Neuronal stem cell (in vitro differentiated cells): ENCODE measurements at places on chromosomes 7 and 10.

GRCh38 chr10:115417585-115418265 lies 324.6 kb downstream of the ATRNL1 start:
- DNase-seq = peak; percentile 9

DNA sequence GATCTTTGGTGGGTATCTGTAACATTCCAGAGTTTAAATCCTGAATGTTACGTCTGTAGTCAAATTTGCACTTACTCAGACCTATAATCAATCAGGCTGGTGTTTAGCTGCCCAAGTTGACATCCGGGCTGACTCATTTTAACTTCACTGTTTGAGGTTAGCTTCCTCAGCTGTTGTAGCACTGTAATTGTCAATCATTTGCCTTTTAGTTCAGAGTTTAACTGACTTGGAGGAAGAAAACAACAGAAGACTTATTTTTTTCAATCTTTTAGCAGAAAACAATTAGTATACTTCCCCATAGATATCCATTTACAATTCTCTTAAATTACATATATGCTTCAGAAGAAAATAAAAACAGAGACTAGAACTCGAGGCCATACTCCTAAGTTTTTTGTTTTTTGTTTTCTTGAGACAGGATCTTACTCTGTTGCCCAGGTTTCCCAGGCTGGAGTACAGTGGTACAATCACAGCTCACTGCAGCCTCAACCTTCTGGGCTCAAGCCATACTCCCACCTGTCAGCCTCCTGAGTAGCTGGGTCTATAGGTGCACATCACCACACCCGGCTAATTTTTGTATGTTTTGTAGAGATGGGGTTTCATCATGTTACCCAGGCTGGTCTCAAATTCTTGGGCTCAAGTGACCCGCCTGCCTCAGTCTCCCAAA lies 38.5 kb upstream of the LRRC17 start:
- DNase-seq = no peak

GRCh38 chr7:142866361-142867096 lies 11.7 kb downstream of the EPHB6 start:
- DNase-seq = peak; percentile 11

DNA sequence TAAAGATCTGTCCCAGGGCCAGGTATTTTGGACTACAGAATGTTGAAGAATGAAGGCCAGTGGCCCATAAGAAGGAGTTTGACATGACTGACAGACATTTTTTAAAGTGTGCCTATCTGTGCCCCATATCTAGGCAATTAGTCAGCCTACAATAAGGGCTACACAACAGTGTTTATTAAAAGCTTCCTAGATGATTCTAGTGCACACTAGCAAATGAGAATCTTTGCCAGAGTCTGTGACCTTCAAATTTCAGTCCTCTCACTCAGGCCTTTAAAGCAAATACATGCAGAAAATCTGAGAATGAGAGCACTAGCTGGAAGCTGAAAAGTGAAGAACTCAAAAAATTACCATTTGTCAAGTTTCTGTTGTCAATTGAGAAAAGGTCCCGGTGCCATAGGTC lies 208.7 kb downstream of the VTI1A start:
- DNase-seq = no peak

DNA sequence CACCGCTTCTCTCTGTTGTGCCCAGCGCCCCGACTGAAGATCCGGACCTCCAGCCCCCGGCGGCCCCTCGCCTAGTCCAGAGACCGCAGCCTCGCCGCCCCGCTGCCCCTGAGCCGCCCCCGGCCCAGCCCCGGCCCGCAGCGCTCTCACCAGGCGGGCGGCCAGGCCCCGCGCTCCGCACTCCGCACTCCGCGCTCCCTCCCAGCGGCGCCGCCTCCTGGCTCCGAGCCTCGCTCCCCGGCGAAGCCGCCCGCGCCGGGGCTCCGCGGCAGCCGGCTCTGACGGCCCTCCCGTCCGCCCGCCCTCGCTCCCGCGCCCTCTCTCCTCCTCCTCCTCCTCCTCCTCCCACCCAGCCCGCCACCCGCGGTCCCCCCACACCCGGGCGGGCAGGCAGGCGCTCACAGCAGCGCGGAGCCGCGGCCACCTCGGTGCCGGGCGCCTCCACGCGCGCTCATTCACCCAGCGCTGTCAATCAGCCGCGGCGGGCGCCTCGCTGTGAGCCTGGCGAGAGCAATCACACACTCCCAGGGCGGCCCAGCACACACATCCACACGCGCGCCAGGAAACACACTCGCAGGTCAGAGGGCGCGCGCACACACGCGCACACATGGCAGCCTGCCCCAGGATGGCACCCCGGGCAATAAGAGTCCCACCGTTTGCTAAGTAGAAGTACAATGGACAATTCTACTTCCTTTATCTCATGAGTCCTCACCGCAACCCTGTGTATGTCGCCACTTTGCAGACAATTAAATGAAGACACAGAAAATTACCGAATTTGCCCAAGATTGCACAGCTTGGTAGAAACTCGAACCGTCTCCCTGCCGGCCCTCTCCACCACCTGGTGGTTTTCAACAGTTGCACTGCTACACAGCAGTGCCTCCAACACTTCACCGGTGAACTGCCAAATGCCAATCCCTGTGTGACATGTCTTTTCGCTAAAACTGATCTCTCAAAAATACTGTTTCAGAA lies at the start of gene PRRT4:
Gene PRRT4, minus strand, starts transcription at position 280 of the 969 bp plus-strand sequence.
- DNase-seq = no peak

DNA sequence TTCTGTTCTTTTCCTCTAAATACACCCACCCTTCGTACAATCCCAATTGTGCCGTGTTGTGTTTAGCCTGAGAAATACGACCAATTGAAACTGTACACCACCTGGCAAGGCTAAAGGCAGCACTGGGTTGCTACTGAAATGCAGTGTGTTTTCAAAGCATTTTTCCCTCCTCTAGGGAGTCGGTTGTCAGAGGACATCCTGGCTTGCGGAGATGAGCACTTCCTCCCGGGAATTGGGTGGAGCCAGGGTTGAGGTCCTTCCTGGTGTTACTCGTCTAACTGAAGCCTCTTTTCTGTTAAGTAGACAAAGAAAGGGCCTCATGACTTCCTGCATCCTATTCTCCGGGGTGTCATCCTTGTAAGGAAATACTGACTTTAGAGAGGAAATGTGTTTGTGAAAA lies 133.5 kb downstream of the MTPAP start:
- DNase-seq = no peak

- DNase-seq = no peak
Observed at GRCh38 chr10:16820421-16820820, 3.2 kb upstream of the RSU1 start.

GRCh38 chr7:27179030-27179429 lies 4.9 kb upstream of the HOXA10 start:
- no peak for DNase-seq

- no peak for DNase-seq
Observed at GRCh38 chr7:101707587-101707986, 78.5 kb upstream of the MYL10 start.

GRCh38 chr10:7937315-7937945 lies 117.1 kb upstream of the GATA3 start:
- no peak for DNase-seq
